ENCODE measurements at places on chromosomes 7 and 10.

- no peak for DNase-seq
Observed at GRCh38 chr10:125991392-125991791, 95.0 kb downstream of the FANK1 start.

DNA sequence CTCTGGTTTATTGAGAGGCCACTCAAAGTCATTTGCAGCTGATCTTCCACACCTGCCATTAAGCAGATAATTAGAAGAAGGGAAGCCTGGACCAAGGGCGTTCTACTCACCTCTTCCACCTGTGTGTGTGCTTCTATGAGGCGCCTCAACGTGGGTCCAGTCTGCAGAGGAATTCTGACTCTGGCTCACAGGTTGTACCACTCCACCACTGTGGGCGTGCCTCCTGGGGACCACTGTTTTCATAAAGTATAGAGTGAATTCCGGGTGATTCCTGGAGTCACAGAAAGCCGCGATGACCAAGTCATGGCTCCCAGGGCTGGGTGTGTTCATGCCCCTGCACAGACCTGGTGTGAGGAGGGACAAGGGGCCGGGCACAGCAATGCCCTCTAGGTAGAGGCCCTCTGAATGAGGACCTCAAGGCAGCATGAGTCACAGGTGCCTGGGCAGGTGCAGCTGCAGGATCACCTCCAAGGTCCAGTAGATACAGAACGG is 408.3 kb upstream of the MGMT start:
- no peak for DNase-seq

DNA sequence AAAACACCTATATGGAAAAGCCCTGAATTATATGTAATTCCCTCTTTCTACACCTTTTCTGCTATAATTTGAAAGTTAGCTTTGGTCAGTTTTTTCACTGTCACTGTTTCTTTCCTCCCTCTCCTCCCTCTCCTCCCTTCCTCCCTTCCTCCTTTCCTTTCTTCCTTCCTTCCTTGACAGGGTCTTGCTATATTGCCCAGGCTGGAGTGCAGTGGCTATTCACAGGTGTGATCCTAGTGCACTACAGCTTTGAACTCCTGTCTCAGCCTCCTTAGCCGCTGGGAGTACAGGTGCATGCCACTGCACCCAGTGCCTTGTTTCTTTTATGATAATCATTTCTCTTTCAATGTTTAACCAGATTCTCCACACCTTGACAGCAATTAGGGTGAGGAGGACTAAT is 22.1 kb upstream of the UMAD1 start:
- DNase-seq = no peak

GRCh38 chr7:88276605-88277153 is 30.0 kb downstream of the STEAP4 start:
- no peak for DNase-seq

GRCh38 chr7:44140341-44140740 is 791 bp downstream of the MYL7 start:
- DNase-seq = no peak

DNA sequence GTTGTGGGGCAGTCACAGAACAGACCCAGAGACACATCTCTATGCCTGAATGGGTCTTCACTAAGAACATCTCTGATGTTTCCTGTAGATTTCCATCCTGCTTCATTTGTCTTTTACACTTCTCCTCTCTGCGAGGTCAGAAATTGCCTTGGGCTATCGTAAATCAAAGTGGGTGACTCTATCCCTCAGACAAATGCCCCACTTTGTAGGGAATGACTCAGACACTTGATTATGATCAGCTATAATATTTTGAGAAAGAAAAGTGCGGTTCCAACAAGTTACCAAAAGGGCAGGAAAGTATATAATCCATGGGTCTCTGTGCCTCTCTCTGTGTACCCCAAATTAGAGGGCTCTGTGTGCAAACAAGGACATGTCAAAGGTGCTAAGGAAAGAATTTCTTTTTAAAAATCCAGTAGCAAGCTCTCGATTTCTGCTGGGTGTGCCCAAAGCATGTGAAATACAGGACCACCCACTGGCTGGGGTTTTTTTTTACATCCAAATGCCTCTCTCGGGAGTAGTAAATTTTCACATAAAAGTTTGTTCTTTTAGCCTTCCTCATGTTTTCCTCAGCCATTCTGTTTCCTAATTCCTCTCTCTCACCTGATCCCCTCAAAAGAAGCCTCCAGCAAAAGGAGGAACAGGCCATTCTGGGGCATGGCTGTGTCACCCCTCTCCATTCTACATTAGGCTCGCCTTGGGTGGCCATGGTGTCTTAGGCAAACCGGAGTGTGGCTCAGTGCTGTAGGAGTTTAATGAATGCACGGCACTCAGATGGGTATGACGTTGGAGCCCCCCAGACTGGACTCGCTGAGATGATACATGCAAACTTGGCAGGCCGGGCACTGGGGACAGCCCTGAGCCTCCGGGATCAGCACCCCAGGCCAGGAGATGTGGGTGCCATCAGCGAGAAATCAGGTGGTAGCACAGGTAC is 6.3 kb upstream of the OPN4 start:
- DNase-seq = no peak

- peak; percentile 31 for DNase-seq
Observed at GRCh38 chr7:28956608-28957063, 1.5 kb downstream of the TRIL start.

All from choroid plexus epithelial cell (primary cell).